ENCODE measurements at places on chromosomes 4 and X.

GRCh38 chr4:153497988-153498967, 32.1 kb downstream of the TMEM131L start:
- no peak for DNase-seq

- DNase-seq, result no peak
These were observed 9.3 kb downstream of the RNF4 start for GRCh38 chr4:2478229-2478628.

DNA sequence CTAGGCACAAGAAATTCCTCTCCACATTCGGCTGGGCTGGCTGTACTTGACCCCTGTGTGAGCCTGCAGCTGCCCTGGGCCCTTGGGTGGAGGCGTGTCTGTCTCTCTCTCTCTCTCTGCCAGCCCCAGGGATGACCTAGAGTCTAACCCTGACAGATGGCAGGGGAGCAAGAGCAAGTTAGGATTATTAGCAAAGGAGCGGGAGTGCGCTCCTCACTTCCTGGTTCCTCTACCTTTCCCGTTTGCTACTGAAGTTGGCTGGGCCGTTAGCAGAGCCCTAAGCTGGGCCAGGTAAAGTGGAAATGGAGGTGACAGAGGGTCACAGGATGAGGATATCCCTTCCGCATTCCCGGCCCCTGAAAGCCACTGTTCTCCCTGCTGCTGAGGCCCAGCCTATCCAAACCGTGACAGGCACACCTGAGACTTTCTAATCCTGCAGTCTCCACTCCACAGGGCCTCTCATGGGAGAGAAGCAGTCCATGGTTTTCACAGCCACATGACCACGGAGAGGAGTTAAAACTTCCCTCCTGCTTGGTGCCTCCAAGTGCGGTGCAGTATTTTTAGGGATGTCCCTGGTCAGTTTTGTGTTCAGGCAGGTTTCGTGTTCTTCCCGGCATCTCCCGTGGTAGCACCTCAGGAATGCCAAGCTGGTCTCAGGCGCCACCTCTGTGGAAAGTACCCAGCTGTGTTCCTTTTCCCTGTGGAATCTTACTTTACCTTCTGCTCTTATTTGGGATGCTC, 79.3 kb downstream of the CLDN22 start:
- DNase-seq, result no peak

DNA sequence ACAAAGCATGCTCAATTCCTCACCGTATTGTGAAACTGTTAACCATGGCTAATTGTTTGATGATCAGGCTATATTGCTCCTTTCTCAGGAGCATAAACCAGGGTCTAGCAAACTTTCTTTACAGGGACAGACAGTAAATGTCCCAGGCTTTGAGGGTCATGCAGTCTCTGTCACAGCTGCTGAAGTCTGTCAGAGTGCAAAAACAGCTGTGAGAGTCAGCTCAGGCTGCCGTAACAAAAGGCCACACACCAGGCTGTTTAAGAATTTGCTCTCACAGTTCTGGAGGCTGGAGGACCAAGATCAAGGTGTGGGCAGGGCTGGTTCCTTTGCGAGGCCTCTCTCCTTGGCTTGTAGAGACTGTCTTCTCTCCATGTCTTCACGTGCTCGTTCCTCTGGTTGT, 75.6 kb downstream of the GPR143 start:
- DNase-seq, result no peak
